ENCODE measurements at places on chromosomes 12 and 14.

DNA sequence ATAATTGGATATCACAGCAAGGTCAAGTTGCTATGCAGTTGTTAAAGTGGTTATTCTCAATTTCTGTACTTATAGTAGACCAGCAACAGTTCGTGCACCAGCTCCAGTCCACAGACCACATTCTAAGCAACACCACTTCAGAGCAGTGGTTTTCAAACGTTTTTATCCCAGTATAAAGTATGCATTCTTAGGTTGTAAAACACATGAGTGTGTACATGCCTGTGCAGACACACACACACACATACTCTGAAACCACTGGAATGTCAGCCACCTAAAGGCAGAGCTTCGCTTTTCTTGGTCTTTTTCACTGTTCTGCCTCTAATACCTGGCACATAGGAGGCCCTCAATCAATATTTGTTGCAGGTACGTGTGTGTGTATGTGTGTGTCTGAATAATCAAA is 22.2 kb upstream of the C12orf71 start:
- DNase-seq: no peak

DNA sequence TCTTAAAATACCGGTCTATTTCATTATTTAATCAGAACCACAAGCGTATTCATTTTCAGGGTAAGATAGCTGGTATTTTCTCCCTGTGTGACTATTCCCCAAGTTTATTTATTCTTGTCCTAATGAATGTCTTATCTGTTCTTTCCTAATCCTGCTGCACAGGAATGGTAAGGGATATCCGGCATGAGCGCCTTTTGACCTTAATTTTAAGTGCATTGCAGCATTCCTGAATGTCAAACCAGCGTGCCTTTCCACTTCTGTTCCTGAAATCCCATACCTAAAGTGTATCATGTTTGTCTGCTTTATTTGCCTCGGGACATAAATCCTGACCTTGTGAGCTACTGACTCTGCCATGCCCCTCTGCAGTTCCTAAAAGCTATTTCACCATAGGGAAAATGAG is 1713.2 kb upstream of the FLRT2 start:
- no peak for DNase-seq

DNA sequence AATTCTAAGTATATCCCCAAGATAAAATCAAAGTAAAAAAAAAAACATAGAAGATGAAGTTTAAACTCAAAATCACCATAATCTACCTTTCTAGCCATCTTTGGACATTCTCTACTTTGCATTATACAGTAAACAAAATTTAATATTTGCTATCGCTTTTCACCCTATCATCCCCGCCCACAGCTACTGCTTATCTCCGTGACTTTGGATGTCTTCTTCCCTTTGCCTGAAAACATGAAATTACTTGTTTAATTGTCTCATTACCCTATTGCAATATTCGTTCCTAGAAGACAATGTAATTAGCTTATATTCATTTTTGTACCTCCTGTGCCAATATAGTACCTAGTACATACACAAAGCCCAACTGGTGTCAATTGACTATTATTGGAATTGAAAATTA is 9.3 kb downstream of the SYNJ2BP start:
- DNase-seq: no peak

GRCh38 chr12:55906056-55906455 is 21.6 kb downstream of the PYM1 start:
- DNase-seq: no peak

- no peak for DNase-seq
Measured at GRCh38 chr14:37376944-37377609, 179.3 kb downstream of the MIPOL1 start.

- DNase-seq: no peak
Measured at GRCh38 chr12:59675461-59675860, 79.6 kb downstream of the SLC16A7 start.

GRCh38 chr14:63852271-63852816 is 460 bp upstream of the SYNE2 start:
- peak; percentile 28 for DNase-seq

DNA sequence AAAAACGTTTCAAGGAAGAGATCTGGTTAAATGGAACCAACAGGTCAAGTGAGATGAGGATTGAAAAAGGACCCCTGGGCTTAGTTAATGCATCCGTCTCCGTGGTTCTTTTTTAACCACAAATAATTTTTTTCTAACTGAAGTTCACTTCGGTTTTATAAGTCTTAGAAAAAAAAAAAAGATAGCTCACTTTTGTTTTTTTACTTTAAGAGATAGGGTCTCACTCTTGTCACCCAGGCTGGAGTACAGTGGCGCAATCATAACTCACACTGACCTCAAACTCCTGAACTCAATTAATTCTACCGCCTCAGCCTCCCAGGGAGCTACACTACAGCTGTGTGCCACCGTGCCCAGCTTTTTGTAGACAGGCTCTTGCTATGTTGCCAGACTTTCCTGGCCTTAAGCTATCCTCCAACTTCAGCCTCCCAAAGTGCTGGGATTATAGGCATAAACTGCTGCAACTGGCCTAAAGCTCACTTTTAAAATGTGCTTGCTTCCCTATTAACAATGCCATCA is 11.8 kb downstream of the HNRNPC start:
- DNase-seq: no peak

Measured in GM13977 (cell line).